ENCODE measurements at places on chromosomes 6 and 20.

DNA sequence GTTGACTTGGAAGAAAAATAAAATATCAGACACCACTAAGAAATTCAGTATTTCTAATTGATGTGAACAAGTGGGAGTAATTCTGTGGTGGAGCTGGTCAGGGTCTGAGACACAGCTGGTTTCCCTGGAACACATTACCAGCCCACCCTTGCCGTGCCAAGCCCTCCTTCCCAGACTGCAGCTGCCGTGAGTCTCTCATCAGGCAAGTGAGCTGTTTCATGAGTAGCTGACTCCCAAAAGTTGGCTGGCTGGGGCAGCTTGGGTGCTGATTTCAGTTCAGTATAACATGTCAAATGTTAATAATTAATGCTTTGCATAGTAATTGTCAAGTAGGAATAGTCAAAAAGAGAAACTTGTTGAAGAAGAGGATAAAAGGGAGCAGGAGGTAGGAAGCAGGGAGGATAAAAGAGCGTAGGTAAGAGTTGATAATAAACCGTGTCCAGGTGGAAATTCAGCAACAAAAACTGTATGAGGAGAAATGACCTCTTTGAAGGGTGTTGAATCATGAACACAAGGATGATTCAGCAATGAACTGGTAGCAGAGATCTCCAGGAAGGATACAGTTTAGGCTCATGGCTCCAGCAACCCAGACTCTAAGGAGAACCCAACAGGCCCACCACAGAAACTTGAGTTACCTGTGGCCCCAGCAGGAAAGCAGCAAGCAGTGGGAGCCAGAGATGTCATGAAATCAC, 110.9 kb upstream of the SSTR4 start:
- DNase-seq: no peak

DNA sequence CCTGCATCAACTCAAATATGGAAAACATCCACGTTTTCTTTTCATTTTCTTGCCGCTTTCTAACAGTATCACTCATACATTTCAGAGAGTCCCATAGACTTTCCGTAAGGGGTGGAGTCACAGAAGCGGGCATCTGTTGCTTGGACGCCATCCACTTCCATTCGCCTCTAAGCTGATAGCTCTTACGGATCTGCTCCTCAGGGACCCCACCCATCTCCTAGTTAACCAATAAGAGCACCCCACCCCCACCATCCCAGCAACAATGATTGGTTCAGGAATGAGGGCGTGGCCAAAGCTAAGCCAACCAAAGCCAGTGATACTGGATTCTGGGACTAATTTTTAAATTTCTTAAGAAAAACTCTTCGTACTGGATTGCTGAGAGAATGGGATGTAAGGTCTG, 42.4 kb downstream of the SLC2A10 start:
- DNase-seq: no peak

- DNase-seq: no peak
Observed at GRCh38 chr6:39590871-39591393, 134.3 kb downstream of the KIF6 start.

GRCh38 chr6:98686008-98686601, 148.3 kb upstream of the POU3F2 start:
- DNase-seq: no peak

- peak; percentile 16 for DNase-seq
Observed at GRCh38 chr6:125904871-125905270, 51.7 kb upstream of the HINT3 start.

DNA sequence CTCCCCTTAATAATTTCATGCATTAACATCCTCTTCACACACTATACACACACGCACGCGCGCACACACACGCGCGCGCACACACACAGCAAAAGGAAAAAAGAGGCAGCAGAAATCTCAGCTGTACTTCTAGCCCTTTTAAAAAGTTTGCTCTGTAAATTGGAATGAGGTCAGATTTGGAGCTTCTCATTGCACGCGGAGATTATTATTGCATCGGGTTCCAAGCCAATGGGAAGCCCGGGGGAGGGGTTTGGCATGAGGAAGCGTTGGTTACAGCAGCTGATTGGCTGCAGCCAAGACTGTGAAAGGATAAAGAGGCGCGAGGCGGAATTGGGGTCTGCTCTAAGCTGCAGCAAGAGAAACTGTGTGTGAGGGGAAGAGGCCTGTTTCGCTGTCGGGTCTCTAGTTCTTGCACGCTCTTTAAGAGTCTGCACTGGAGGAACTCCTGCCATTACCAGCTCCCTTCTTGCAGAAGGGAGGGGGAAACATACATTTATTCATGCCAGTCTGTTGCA, at the start of gene SOX4:
TSS of gene SOX4 (plus strand) at position 340 of the 515 bp plus-strand sequence. CDS start 784 bp downstream, outside the sequence.
- DNase-seq: peak; percentile 77

DNA sequence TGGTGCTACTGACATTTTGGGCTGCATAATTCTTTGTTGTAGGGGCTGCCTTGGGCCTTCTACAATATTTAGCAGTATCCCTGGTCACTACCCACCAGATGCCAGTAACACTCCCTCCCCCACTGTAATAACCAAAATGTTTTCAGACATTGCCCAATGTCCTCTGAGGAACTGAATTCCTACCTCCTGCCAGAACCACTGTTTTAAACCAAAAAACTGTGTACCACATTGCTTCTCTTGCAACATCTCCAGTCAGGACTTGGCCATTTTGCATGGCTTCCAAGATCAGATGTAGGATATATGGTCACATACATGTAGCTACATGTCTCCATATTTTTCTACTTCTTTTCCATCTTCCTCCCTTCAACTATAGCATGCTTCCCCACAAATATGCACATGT, 97.4 kb upstream of the IFNGR1 start:
- DNase-seq: no peak

DNA sequence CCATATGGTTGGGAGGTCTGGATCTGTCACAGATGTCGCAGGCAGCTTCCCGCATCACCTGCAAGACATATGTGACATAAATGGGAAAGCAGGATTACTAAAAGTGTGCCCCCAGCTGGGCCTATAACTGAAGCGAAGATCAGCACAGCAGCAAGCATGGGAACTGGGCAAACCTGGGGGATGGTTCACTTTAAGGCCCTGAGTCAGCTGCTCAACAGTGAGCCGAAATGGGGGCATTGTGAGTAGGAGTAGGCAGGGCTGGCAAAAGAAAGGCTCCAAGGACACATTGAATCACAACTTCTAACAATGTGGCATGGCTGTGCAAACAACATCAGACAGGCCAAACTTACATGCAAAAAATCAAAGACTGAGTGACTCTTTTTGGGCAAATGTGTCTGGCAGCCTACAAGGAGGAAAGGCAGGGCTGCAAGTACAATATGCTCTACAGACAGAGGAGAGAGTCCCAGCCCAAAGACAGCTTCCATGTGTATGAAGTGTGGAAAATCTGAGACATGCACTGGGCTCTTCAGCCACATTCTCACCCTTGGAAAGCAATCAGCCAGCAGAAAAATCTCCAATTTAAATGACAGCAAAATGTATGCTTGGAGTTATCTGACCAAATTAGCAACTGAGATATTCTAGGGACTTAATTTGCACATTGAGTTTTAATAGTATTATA, 531.0 kb upstream of the MMS22L start:
- no peak for DNase-seq

DNA sequence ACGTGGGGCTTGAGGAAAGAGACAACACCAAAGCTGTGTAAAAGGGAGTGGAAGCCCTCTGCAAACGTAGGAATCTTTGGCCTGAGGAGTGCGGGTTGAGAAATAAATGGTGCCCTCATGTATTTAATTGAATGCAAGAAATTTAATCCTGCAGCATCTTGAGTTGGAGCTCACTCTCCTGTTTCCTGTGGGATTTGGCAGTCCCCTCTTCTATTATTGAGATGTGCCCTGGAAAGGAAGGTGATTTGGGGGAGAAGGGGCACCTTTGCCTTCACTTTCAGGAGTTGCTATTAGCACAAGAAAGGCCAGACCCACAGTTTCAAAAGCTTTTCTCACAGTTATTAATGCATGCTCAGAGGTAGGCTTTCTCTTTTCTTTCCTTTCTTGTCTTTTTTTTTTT, 201.4 kb upstream of the HDDC2 start:
- no peak for DNase-seq

DNA sequence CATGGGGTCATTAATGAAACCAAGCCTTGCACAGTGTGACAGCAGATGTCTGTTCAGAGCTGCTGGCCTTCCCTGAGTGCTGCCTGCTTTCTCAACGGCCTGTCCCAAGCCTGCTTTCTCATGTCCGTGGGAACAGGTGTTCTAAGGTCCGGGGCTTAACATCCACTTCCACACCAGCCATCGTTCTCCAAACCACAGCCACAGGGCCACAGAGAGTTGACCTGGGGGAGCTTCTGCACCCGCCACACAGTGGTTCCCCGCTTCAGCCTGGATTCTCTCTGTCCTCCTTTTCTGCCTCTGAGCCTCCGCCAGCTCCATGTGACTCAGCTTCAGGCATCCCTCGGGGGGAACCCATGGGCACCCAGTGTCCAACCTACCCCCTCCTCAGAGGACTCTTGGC, 26.9 kb upstream of the PPP1R3G start:
- no peak for DNase-seq

DNA sequence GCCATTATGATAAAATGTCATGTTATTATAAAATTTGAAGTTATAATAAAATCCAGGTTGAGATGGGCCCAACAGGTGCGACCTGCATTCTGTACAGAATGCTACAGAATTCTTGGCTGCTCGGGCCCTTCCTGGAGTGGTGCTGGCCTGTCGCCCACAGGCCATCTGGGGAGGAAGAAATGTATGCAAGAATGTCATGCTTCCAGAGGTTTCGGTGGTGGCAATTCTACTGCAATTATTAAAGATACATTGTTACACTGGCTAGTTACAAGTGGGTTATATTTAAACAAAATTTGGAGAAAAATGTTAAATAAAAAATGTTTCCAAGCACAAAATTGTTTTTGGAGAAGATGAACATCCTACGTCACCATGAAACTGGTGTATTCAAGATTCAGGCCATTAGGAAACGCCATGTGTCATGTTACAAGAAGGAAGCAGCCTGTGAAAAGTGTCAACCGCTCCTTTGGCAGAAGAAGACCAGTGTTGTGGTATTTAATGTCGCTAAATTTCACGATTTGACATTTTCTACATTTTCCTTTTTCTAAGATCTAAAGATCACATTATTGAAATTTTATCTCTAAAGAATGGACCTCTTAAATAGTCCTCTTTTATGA, 7.1 kb downstream of the RAMACL start:
- no peak for DNase-seq

- no peak for DNase-seq
Observed at GRCh38 chr6:150652848-150653613, 53.3 kb downstream of the PLEKHG1 start.

Data from CD4-positive, alpha-beta T cell treated with Interferon alpha-2 for 1 hour (primary cell).